ENCODE measurements at places on chromosomes 7 and 10. TPM values are rescaled to one million over a fixed set of nuclear protein-coding genes. Genes with fewer than 3 reads are reported as not detected.

GRCh38 chr7:55534262-55534915 lies 37.9 kb downstream of the VOPP1 start:
- no peak for DNase-seq

LRRN3 gene
- total RNA-seq = 1.3 TPM

DNA sequence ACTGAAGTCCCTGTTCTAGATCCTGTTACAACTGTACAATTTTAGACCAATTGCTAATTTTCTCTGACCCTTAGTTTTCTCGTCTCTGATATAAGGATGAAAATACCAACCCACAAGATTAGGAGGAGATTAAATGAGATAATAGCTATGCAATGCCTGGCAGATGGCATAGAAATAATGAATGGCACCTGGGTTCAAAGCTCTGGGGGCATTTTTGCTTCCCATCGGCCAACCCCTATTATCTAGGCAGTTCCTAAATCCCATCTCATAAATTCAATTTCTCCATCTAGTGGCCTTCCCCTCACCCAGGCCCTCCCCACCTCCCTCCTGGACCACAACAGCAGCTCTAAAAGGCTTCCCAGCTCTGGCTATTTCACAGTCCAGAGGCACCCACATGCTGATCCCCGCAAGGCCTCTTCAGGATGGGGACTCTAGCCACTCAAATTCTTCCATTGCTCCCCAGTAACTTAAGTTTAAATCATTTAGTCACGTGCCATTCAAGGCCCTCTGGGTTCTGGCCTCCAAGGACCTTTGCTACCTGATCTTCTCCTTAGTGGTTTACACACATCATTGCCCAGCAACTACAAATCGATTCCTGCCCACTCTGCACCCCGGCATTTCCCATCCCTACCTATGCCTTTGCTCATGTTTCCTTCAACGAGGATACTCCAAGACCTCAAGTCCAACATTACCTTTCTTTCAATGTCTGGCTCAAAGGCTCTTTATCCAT lies 202.4 kb upstream of the KLF14 start:
- DNase-seq = no peak

DNA sequence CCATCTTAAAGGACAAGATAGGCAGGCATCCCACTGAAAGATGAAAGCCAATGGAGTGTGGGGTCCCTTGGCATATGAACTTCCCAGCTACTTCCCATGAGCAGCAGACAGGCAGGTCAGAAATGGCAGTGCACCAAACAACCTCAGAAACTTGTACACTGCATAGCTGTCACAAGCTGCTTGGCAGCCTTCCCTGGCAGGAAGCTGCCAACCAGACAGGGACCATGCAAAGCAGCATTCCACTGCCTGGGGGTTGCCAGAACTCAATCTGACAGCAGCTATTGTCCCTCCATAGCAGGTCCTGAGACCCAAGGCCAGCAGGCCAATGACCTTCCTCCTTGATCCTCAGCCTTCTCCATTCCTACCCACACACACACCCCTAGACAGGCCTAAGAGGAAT lies 139.5 kb downstream of the PLCE1 start:
- no peak for DNase-seq

GARIN1A gene
- 2.8 TPM for total RNA-seq

DNA sequence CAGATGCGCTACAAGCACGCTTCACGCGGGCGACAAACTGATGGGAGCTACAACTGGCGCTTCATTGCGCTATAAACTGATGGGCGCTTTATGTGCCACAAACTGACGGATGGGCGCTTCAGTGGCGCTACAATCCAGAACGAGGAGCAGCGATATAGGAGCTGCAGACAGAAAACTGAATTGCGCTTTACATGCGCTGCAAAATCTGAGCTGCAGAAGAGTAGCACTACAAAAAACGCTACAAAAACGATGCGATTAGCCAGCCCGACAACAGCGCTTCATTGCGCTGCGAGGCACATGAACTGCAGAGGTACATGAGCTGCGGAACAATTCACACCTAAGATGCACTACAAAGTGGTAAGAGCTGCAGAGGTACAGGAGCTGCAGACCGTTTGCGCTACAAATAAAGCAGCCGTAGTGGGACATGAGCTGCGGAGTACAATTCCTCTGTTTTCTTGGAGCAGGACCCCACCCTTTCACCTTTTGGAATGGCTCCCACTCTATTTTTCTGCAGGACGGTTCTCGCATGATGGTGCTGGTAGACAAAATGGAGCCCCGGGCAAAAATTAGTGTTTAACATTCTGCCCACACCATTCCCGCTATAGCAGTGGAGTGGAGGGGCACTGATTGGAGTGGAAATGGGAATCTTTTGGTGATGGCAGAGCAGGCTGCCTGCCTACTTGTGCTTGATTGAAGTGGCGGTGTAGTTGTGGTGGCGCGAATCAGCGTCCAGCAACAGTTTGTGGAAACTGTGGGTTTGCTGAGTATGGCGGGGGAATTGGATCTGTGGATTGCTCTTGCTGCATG lies 1.2 kb upstream of the SGCE start:
- DNase-seq = no peak

DNA sequence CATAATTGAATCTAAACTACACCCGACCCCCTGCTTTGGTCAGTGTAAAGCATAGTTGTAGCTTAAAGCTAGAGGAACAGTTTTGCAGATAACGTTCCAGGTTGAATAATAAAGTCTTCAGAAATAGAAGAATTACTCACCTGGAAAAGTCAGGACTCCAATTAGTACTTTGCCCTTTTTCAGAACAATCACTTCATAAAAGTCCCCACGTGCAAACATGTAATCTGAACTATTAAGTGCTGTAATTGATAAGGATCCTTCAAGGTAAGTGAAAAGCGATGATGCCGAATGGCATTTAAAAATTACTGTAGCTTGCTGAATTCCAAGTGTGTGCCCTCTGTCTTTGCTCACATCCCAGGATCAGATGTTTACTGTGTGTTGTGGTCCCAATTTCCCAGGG lies 53.6 kb upstream of the INSYN2A start:
- DNase-seq = no peak

DNA sequence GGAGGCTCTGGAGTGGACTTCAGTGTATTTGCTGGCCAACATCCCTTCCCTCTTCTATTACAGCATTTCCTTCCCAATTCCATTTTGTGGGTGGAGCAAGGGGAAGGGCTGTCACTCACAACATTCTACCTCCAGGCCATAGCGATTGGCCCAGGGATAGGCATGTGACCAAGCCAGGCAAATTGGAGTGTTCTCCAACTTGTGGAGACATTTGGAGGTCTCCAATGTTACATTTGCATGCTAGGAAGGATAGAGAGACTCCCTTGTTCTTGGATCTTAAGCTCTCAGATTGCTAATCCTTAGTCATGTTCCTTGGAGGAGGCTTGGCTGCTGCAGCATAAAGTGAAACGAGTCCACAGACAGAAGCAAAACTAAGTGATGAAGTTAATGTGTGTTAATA lies 95.6 kb upstream of the KIF5B start:
- DNase-seq = no peak

INHBA gene
- total RNA-seq = 601 TPM

GRCh38 chr10:88318803-88319202 lies 264.3 kb downstream of the RNLS start:
- DNase-seq = no peak

- DNase-seq = no peak
These were observed 458.6 kb upstream of the KLF6 start for GRCh38 chr10:4243651-4244050.

FEZF1 gene
- not detected for total RNA-seq

DNA sequence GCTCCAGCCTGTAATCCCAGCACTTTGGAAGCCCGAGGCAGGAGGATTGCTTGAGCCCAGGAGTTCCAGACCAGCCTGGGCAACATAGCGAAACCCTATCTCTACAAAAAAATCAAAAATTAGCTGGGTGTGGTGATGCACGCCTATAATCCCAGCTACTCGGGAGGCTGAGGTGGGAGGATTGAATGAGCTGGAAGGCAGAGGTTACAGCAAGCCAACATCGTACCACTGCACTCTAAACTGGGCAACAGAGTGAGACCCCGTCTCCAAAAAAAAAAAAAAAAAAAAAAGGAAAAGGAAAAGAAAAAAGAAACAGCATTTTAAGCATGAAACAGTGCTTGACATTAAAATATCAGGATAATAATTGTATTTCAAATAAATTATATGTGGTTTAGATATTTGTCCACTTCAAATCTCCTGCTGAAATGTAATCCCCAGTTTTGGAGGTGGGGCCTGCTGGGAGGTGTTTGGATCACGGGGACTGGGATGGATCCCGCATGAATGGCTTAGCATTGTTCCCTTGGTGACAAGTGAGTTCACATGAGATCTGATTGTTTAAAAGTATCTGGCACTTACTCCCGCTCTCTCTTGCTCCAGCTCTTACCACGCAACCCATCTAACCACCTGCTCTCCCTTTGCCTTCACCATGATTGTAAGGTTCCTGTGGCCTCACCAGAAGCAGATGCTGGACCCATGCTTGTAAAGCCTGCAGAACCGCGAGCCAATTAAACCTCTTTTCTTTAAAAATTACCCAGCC lies 103.4 kb downstream of the SRPK2 start:
- DNase-seq = no peak

GRCh38 chr7:117248829-117249228 lies 74.0 kb downstream of the WNT2 start:
- no peak for DNase-seq

SPDYE11 gene
- total RNA-seq = not detected

DNA sequence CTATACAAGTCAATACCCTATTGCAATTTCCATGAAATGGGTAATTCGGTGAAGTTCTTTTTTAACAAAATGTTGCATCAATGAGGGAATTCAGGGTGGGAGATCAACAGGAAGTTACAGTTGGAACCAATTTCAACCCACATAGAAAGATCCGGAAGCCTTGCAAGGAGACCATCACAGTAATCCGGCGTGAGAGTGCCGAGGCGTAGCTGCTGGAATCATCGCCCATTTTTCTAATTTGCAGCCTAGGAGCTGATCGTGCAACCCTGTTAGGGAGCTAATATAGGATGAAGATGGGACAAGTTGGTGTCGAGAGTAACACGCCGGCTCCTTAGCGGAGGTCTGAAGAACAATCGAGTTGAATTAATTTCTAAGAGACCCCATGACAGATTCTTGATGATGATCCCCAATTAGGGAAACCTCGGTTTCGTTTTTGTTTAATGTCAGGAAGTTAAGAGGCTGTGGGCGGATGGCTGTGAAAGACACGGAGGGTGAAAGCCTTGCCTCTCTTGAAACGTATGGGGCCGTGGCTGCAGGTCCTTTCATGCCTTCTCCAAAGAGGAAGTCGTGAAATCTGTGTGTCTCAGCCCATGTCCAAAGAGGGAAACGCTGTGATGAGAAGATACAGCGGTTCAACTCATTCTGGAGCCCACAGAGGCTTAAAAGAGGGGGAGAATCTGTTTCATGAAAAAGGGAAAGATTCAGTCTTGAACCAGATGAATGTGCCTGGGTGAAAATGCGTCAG lies 51.2 kb upstream of the CARD11 start:
- no peak for DNase-seq

NACAD gene
- 12.4 TPM for total RNA-seq

DNA sequence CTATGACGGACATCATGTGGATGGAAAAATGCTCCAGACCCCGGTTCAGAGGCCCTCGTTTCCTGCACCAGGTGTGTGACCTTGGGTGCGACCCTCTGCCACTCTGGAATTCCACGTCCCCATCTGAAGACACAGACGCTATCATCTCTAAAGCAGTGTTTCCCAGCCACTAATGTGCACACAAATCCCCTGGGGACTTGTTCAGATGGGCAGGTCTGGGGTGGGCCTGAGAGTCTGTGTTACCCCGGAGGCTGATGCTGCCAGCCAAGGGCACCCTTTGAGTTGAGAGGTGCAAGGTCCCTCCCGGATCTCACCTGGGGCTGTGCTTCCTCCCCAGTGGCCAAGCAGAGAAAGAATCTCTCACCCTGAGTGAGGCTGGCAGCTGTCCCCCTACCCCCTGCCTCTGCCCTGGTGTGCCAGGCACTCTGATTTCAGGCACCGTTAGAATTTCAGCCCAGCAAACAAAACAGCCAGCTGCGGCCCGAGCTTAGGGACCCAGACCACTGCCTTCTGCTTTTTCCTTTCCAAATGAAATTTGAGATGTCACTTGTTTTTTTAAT lies 90.0 kb downstream of the SLIT1 start:
- no peak for DNase-seq

IDI2 gene
- not detected for total RNA-seq

- DNase-seq = no peak
These were observed 46.4 kb upstream of the RPA3 start for GRCh38 chr7:7764520-7765396.

EIF4EBP2 gene
- 52.9 TPM for total RNA-seq

NRG3 gene
- not detected for total RNA-seq

GRCh38 chr10:119541046-119541445 lies 1.5 kb downstream of the RGS10 start:
- DNase-seq = no peak

IFIT1 gene
- total RNA-seq = 4.4 TPM

NEURL1 gene
- not detected for total RNA-seq

DNA sequence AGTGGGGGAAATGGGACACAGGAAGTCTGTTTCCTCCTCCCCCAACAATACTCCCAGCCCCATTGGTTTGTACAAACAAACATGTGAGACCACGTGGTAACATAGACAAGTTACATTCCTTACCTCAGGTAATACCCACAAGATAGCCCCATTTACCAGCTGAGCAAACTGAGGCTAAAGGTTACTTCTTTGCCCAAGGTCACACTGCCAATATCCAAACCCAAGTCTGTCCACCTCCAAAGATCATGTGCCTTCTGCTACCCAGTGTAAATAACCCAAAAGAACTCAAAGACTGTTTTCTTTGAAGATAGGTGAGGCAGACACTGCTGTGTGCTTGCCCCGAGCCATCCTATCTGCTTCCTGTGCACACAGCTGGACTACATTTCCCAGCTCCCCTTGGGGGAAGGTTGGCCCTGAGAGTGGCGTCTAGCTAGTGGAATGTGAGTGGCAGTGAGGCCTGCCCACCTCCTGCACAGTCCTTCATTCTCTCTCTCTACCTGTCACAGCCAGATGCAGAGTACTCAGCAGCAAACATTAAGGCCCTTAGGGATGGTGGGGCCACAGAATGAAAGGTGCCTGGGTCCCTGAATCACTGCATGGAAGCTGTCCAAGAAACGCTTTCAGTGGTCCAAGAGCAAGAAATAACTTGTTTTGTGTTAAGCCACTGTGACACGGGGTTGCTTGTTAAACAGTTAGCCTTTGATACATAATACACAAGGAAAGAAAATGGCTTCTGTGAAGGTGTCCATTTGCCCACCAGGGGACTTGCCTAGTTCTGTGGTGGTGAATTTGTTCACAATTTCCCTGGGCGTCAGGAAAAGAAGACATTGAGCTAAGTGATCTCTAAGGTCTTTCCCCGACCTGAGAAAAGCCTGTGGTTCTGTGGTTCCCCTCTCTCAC lies 257.7 kb upstream of the NFE2L3 start:
- no peak for DNase-seq

Data from chondrocyte (in vitro differentiated cells).